Stimulated activated CD8-positive, alpha-beta memory T cell treated with anti-CD3 and anti-CD28 coated beads, Interleukin-15, amount 100 ng/mL, for 4 hours (primary cell): ENCODE measurements at places on chromosomes 5 and 9.

DNA sequence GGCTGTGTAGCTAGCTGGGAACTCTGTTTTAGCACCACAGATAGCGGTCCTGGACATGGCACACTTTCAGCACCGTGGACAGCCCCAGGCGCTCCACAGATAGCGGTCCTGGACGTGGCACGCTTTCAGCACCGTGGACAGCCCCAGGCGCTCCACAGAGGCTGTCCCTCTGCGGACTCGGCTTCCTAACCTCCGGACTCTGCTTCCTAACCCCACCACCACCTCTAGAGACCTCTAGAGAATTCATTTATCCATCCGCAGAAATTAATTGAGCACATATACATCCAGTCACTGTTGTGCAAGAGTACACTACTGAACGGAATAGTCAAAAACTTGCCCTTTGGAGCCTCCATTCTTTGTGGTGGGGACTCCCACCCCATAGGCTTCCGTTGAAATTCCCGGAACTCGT, 27.4 kb downstream of the UNC5A start:
- peak; percentile 19 for DNase-seq

DNA sequence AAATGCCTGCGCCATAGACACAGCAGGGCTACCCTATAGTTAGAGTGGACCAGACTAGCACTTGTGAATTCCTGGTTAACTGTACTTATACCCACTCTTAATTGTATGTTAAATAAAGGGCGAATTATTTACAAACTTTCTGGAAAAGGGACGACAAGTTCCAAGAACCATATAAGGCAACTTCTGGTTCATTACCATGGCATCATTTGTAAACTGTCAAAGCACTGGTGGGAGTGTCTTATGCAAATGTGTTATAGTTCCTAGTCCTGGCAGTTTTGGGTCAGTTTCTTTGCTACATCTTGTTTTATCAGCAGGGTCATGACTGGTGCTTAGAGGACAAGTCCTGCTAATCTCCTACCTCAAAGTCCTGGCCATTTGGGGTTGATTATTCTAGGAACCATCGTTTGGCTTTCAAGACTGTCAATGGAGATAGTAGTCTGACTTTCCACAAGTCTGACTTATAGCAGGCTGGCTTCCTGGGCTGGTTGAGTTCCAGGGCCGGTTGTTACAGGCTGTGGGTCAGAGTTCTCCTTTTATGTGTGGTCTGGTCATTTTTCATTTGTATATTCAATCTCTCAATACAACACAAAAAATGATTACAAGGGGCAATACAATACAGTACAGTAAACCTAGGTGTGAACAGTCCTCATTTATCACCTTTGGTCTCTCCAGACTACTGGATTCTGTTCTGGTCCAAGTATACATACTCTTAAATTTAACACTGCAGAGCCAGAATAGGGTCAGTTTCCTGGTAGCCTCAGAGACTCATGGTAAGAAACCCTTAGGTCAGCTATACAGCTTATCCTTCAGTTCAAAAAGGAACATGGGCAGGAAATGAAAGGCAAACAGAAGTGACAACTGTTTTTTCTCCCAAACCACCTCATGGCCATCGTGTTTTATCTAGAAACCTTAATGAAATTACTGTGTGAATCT, 8.3 kb upstream of the CFAP95 start:
- DNase-seq: no peak

DNA sequence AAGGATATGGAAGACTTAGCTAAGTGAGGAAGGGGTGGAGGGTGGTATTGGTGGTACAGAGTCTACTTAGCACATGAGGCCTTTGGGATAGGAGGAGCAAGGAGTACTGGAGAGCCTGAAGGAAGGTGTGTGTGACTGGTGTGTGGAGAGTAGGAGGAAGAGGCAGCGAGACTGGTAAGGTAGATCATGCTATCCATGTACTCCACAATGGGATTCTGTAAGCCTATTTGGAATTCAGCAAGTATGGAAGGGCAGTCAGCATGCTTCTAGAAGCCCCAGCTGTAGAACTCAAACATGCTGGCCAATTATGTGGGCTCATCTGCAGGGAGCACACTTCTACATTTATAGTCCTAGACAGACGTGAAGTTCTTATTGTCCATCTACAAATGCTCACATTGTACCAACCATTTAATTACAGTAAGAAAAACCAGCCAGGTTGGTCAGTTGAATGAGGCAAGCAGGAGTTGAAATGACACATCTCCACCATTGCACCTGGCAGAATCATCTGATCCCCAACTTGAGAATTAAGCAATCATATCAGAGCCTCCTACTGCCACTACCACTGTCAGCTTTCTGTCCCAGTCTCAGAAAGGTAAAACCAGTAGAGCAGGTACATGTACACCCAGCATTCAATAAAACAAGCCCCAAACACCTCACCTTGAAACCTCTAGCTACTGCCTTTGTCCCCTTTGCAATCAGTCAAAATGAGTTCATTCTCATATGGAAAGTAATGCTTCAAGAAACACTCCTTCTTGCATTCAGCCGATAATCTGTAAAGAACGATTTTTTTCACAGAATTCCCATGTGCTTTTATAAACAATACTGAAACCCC, 60.9 kb upstream of the GLRX start:
- DNase-seq: no peak

DNA sequence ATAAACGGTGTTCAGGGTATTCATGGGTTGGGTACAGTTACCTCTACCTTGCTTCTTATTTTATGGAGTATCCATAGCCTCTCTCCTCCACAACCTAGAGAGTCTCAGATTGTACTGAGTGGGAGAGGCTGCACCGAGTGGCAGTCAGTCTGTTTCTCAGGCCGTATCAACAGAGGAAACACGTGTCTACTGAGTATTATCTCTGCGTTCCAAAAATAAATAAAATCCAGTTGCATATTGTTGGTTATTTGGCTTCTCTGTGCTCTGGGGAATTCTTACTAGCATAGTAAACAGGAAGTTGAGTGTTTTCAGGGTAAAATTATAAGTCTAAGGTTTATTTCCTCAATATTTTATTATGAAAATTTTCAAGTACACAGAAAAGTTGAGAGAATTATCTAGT, 231.0 kb downstream of the ARHGEF28 start:
- no peak for DNase-seq

DNA sequence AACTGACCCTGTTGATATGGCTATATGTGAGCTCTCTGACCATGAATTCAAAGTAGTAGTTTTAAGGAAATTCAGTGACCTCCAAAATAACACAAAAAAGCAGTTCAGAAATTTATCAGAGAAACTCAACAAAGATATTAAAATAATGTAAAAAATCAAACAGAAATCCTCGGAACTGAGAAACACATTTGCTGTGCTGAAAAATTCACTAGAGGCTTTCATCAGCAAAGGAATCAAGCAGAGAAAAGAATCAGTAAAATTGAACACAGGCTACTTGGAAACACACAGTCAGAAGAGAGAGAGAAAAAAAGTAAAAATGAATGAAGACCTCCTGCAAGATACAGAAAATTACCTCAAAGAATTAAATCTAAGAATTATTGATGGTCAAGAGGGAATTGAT, 417.2 kb downstream of the TMEM232 start:
- no peak for DNase-seq

- no peak for DNase-seq
These were observed 25.6 kb downstream of the ANP32B start for GRCh38 chr9:98008764-98009163.

GRCh38 chr9:37667706-37668105, 17.0 kb downstream of the FRMPD1 start:
- no peak for DNase-seq

GRCh38 chr5:172658961-172659501, 18.0 kb downstream of the NEURL1B start:
- no peak for DNase-seq

- no peak for DNase-seq
These were observed 644.7 kb upstream of the CDH6 start for GRCh38 chr5:30548580-30549305.

- no peak for DNase-seq
These were observed 125.7 kb upstream of the CLINT1 start for GRCh38 chr5:157984611-157985010.

DNA sequence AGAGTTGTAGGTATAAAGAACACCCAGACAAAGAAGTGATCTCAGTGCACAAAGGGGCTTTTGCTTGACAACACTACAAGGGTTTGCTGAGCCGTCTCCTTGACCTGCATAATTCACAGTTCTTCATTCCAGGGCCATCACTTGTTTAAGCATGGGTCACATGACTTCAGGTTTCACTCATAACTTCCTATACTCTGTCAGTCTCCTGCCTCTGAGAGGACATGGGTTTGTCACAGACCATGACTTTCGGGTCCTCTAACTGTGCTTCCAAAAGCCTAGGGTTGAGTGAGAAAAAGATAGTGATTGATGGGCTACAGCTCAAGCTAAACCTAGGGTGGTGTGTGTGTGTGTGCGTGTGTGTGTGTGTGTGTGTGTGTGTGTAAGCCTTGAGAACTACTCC, 166.4 kb downstream of the CDH6 start:
- DNase-seq: no peak

DNA sequence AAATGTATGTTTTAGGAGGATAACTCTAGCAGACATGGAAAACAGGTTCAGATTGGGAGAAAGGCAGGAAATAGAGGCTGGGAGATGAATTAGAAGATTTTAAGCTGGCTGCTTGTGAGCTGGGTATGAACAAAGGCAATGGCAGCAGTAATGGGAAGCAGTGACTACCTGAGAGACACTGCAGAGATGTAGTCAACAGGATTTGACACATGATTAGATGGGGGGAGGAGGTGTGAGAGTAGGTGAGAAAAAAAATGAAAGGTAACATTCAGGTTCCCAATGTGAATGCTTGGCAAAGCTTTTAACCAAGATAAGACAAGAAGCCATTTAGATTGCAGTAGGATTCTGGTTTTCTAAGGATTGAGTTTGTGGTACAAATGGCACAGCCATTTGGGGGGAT, 22.8 kb upstream of the IFNE start:
- no peak for DNase-seq

DNA sequence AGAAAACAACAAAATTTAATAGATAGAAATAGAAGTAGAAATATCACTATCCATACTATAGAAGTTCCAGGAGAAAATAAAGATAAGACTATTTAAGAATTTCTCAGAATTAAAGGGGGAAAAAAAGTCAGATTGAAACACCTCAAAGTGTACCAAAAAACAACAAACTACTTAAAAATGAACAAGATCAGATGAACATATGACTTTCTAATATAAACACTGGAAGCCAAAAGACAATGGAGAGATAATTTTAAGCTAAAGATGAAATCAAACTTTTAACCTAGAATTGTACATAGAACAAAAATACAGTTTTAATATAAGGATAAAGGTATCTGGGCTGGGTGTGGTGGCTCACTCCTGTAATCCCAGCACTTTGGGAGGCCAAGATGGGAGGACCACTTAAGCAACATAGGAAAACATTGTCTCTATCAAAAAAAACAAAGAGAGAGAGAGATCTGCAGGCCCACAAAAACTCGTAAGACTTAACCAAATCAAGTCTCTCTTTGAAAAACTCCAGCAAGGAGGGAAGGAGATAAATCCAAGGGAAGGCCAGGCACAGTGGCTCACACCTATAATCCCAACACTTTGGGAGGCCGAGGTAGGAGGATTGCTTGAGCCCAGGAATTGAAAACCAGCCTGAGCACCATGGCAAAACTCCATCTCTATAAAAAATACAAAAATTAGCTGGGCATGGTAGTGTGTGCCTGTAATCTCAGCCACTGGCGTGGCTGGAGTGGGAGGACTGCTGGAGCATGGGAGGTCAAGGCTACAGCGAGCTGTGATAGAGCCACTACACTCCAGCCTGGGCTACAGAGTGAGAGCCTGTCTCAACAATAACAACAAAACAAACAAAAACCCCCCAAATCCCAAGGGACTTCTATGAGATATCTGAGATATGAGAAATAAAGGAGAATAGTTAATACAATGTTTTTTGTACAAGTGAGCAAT, 32.4 kb downstream of the ABHD17B start:
- DNase-seq: no peak

- no peak for DNase-seq
These were observed 47.5 kb downstream of the NEURL1B start for GRCh38 chr5:172688349-172689217.

DNA sequence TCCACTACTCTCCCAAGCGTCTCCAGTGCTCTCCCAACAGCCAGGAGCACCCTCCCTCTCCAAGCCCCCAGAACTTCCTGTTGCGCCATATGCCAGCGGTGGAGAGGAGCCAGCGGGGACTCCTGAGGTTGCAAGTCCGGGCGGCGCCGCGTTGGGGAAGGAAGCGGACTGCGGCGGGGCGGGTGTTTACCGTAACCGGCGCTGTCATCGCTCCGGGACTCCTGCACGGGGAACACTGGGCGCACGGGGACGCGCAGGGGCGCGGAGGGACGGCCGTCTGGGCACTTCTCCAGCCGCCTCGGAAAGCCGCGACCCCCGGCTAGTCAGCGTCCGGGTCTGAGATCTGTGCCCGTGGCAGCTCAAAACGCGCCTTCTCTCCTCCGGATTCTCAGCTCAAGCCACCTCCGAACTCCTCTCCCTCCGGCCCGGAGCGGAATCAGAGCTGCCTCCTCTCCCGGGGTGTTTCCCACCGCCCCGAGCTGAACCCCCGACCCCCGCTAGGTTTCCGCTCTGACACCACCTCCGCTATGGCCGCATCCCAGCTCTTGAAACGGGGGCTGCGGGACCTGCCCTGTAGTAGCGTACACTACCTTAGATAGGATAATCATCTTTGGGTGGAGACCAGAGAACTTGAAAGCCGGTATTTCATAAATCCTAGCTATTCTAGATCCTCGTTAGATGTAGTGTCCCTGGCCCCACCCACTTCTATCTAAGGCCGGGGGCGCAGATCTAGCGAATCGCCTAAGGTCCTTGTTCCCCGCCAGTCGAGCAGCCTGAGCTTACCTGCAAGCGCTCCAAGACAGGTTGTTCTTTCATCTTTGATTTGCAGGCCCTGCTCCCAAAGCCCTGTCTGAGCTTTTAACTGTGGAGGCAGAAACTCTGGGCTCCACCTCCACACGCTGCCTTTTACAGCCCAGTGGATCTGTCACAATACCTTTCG, at the start of gene TRPM6:
Gene TRPM6 (minus strand): TSS at position 881 of the 940 bp plus-strand sequence. CDS start 65 bp downstream, at position 816.
- DNase-seq: no peak

DNA sequence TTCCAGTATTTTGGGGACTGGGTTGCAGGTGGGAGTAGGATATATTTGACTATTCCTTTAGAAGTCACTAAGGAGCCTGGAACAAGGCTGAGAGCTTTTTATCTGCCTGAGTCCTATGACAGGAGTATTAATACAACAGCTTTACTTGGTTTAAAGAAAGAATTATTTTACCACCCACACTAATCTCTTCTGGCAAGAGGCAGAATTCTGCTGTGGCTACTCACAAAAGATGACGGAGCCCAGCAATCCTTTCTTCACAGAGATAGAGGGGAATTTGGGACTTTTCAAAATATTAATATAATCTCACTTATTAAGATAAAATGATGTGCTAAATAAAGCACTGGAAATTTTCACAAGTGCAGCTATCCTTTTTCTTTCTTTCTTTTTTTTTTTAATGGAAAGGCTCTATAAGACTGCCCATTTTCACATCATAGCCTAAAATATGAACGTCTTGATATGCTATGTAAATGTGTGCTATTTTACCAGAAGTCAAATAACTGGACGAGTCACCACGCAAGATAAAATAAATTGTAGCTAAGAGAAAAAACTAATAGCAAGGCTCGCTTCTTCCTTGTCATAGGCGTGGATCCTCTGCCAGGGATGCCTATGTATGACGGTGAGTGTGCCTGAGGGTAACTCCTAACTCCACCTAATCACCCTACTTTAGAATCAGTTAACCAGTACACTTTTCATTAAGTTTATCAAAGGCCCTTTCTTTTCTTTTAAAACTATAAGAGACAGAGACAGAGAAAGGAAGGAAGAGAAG, 76.3 kb downstream of the ZNF608 start:
- no peak for DNase-seq
